ENCODE measurements at places on chromosomes 12 and 14. TPM values are rescaled to one million over a fixed set of nuclear protein-coding genes. Genes with fewer than 3 reads are reported as not detected.

The ZNF219 gene
- 8.3 TPM for total RNA-seq

The INHBC gene
- total RNA-seq = not detected

The NAV3 gene
- total RNA-seq = 107 TPM

The RBP5 gene
- not detected for total RNA-seq

The PLEKHG7 gene
- total RNA-seq = not detected
